Lung (tissue), 17 donors: ENCODE measurements at places on chromosomes 16 and 17.

DNA sequence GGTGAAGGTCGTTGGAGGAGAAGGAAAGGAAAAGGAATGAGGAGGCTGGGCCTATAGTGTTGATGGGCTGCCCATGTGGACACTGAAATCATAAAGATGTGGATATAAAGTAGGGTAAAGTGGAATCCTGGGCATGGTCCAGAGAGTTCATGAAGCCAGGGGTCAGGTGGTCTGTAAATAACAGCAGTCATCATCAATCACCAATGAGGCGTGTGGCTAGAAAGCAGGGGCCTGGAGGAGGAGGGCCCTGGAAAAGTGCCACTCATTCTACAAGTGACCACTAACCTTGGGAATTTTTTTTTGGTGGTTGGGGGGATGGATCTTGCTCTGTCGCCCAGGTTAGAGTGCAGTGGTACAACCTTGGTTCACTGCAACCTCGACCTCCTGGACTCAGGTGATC, 115.3 kb upstream of the NOL11 start:
- no peak for DNase-seq

GRCh38 chr17:32461498-32461852, 17.2 kb downstream of the PSMD11 start:
- no peak for DNase-seq

DNA sequence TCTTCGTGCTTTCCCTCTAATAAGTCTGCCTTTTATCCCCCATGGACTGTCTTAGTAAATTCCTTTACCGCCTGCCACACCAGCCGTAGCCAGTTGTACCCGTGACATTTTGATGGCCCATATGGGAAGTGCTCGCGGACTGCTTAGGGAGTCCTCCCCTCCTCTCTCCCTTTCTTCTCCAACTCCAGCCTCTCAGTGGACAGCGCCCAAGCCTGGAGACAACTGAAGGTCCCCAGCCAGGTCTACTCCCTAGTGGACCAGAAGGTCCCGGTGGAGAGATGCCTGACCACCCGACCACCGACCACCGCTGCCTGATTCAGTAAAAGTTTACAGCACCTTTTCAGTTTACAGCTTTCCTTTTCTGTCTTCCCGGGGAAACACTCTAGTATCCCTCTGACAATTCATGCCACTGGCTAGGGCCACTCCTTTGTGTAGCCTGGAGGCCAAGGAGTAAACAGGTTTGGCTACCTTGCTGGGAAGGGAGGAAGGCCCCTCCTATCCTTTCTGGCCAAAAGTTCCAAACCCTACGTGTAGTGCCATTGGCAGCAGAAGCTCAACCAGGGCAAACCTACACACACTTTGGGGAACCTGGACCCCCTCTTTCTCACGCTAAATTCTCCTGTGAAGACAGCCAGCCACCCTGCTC, 18.0 kb downstream of the CTRB2 start:
- DNase-seq = no peak

- no peak for DNase-seq
These were observed 144.1 kb downstream of the RAB11FIP4 start for GRCh38 chr17:31535581-31535981.

GRCh38 chr17:48981927-48982539, 13.6 kb upstream of the GIP start:
- no peak for DNase-seq

DNA sequence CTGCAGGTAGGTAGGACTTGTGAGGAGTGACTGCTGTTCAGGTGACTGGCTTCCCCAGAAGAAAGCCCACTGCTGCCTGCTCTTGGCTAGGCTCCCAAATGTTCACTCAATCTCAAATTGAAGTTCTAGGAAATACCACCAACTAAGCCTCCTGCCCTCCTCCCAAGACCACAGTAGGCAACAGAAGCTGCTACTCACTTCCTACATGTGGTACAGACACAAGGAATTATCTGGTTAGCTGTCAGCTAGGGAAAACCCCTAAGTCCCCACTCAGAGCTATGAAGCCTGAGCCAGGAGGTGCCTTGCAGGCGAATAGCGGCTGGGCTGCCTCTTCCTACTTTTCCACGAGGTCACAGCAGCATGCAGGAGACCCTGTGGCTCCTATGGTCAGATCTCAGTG, 4.9 kb downstream of the FBXO39 start:
- no peak for DNase-seq

GRCh38 chr17:39001703-39002637, 34.8 kb upstream of the FBXO47 start:
- no peak for DNase-seq

- DNase-seq = no peak
These were observed 8.0 kb downstream of the ENDOV start for GRCh38 chr17:80422981-80423380.

- DNase-seq = peak; percentile 91
These were observed at the start of gene TMEM220 for GRCh38 chr17:10729334-10730193. Gene TMEM220 (minus strand): TSS chr17:10730023. CDS start chr17:10729851, 172 bp downstream.

- DNase-seq = peak; percentile 79
These were observed 22.1 kb downstream of the CRISPLD2 start for GRCh38 chr16:84841787-84842300.

GRCh38 chr16:16154281-16154951, 68.9 kb downstream of the ABCC6 start:
- DNase-seq = no peak

GRCh38 chr17:32142857-32143526, 690 bp downstream of the RHOT1 start:
- peak; percentile 76 for DNase-seq

DNA sequence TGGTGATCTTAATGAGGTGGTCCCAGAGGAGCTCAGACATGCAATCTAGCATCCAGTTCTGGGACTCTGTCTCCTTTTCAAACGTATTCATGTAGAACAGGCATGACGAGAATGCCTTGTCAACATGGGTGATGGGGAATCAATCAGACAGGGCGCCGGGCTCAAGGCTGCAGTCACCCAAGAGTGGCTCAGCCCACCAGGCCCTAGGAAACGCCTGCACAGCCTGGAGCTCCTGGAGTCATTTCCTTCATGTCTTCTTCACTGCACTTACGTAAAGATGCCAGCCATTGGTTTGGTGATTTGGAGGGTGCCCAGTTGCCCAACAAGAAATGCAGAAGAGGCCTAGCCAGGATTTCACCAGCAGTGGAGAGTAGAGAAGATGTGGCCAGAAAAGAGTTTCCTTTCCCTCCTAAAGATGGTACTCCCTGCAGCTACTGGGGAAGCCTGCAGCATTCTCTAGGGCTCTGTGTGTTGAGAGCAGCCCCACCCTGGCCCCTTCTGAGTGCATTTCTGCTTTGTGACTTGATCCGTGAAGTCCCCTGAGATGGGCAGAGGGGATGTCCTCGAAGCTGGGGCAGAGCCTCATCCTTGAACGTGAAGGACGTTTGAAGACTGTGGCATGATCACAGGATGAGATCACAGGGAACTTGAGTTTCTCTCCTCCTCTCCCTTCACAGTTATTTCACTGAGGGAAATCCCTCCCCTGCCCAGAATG, 24.0 kb upstream of the STH start:
- no peak for DNase-seq

DNA sequence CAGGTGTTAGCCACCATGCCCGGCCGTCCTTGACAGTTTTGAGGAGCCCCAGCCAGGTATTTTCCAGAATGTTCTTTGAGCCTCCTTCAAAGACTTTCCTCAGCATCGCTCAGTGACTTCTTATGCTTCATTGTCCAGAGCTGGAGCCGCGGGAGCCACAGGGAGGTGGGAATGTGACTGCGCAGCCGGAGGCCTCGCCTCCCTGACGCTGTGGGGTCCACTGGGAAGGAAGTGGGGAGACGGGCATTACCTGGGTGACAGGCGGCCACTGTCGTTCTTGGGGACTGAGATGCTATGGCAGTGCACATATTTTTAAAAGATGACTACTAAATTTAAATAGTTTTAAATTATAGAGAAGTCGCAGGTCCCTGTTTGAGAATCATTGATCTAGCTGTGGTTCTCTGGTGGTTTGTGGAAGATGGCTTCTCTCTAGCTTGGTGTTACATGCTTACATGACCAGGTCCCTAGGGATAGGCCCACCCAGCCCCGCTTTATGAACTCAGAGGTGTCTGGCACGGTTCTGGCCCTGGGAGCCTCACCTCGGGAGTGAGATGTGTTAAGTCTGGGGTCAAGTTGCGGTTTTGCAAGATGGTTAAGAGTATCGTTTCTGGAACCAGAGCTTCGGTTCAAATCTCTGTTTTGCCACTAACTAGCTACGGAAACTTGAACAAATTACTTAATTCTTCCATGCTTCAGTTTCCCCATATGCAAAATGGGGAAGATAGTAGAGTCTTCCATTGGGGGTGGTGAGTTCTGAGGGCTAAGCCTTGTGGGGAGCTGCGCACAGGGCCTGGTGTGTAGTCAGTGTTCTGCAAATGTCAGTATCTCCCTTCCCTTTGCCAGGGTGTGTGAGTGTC, 53.0 kb downstream of the ATP2C2 start:
- no peak for DNase-seq

- DNase-seq = no peak
These were observed 49.9 kb upstream of the MAP3K14 start for GRCh38 chr17:45366691-45367090.

DNA sequence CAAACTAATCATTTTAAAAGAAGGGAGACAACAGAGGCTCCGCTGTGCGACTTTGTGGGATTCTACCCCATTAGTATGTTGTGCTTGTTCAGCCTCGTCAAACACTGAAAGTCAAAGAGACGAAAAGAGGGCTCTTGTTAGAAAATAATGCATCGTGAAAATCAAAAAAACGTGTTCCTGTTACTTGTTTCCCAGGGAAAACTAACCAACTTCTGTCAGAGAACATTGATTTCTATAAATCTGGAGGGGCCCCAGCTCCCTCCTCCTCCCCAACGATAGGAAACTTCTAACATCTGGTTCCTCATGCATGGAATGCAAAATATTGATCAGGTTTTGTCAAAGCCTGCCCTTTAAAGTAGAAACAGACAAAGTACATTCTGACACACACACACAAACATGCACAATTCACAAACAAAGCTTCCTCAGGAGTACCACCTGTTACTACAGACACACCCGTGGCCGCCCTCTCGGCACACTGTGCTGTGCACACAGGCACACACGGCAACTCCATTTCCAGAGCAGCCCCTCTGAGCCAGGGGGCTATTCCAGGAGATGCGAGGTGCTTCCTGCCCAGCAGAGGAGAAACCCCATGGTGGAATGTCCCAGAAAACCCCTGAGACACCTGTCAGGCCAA, 151.3 kb downstream of the ZFHX3 start:
- no peak for DNase-seq

DNA sequence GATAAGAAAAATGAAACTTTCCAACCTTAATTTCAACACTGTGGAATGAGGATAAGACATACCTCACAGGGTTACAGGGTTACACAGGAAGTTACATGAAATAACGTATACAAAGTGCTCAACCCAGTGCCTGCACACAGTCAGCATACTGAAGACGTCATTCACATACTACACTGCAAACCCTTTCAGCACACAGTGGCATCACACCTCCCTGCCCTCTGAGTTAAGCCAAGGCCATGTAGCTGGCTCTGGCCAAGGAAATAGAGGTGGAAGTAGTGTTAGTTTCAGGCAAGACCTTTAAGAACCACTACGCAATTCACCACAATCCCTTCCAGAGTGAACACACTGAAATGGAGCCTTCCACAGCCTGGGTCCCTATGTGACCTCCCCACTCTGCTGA, 46.6 kb upstream of the GSG1L start:
- no peak for DNase-seq

- DNase-seq = peak; percentile 37
These were observed 7.6 kb downstream of the PITPNM3 start for GRCh38 chr17:6548578-6549330.

- DNase-seq = peak; percentile 53
These were observed 4.1 kb downstream of the MAP2K3 start for GRCh38 chr17:21288571-21289017.

DNA sequence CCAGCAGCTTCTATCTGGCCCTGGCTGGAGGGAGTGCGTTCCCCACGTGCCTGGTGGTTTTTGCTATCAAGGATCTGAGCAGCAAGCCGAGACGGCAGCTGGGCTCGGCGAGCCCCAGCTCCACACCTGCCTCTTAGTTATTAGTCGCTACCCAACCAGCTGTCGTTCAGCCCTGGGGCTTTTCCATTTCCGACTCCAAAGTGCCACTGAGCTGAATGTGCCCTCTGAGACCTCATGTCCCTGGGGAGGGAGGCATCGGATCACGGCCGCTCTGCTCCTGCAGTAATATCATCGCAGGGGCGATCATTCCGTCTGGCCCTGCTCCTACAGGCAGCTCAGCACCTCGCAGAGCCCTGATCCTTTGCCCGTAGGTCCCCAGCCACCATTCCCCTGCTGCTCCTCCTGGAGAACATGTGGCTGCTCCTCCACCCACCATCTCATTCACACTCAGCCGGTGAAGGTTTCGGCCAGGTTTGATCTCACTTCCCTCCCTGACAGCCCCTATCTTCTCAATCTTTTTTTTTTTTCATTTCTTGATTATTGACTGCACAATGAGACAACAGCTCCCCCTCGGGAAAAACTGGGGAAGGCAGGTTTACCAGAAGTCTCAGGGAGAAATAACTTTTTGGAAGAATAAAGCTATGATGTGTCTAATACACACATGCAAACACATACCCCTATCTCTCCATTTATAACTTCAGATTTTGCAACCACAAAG, 86.7 kb downstream of the ZFHX3 start:
- no peak for DNase-seq

DNA sequence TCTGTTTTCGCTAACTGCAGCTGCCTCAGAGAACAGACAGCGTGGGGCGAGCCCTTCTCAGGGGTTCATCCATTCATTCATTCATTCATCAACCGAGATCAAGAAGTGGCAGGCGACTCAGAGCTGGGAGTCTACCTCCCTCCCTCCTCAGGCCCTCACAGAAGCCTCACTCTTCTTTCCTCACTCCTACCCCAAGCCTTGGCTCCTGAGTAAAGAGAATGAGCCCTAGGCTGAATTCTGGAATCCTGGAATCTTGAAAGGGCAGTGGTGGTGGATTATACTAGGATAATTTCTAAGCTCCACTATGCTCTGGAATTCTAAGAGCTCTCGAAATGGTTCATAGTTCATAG, 2.3 kb upstream of the DLX3 start:
- no peak for DNase-seq

DNA sequence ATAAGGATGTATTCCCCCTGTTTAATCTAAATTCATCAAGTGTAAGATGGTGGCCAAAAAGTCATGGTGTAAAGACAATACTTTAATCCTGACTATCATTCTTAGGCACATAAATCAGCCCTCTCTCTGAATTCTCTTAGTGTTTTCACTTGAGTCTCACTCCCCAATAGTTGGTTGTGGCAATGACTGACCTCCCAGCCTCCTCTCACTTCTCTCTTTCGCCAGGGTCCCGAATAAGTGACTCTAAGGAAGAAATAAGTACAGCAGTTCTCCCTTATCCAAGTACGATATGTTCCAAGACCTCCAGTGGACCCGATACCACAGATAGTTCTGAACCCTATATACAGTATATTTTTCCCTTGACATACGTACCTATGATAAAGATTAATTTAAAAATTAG, 335.3 kb downstream of the MAF start:
- no peak for DNase-seq

GRCh38 chr16:29804455-29805231, 1.7 kb upstream of the MAZ start:
- no peak for DNase-seq

DNA sequence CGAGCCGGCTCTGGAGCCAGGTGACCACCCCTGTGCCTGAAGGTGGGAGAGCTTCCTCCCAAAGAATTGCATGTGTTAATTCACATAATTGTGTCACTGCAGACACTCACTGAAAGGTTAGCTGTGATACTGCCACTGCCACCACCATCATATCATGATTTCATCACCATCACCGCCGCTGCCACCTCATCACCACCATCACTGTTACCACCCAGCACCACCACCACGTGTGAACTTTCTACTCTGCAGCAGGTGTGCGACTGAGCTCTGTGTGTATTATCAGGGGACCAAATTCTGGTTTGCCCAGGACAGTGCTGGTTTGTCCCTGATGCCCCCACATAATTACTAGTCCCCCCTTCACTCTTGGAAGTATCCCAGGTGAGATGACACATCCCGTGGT, 15.2 kb downstream of the BCAR1 start:
- DNase-seq = no peak
